ENCODE measurements at places on chromosomes 2 and 18. TPM values are rescaled to one million over a fixed set of nuclear protein-coding genes. Genes with fewer than 3 reads are reported as not detected.

GRCh38 chr2:170817093-170818035, 677 bp downstream of the GAD1 start:
- peak; percentile 51 for DNase-seq

GRCh38 chr2:206368484-206368883, 74.8 kb upstream of the ADAM23 start:
- DNase-seq = no peak

DNA sequence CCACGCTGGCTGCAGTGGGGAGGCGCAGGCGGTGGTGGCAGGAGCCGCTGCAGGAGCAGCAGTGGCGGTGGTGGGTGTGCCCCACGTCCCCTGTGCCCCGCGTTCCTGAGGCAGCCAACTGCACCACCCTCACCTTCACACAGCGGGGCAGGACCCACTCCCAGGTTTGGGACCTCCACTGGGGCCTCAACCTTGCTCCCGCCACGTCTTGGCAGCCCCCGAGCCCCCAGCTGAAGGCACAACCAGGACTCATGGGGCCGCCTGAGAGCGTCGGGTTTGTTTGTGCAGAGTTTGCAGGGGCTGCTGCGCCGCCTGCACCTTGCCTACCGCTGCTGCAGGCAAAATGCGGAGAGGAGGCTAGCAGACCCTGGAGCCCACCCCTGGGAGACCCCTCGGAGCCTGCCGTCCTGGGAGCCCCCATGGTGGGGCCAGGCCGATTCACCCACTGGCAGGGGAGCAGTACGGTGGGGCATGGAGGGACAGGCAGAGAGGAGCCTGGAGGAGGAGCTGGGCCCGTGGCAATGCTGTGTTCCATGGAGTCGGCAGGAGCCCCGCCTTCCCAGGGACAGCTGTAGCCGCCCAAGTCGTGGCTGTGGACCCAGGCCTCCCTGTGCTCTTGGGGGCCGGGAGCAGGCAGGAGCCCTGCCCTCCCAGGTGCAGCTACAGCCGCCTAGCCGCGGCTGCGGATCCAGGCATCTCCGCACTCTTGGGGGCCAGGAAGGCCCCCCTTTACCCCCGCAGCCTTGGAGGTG, 14.7 kb upstream of the EML6 start:
- no peak for DNase-seq

HDHD2 gene
- 45.6 TPM for polyA plus RNA-seq

DNA sequence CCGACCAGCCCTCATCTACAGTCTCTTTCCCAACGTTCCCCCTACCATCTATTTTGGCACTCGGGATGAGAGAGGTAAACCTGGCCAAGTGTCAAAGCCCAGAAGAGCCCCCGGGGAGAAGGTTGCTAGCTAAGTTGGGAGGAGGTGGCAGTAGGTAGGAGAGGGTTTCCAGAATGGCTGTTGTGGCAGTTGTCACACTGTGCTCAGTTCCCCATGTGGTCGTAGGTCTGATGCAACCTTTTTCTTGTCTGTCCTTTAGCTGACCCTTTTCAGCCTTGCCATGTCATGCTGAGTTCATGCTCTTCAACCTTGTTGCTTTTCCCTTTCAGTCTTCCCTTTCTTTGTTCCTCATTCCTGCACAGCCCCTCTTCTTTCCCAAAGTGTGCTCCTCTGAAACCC, 34.5 kb downstream of the TTLL4 start:
- DNase-seq = no peak
